ENCODE measurements at places on chromosomes 5 and 9.

DNA sequence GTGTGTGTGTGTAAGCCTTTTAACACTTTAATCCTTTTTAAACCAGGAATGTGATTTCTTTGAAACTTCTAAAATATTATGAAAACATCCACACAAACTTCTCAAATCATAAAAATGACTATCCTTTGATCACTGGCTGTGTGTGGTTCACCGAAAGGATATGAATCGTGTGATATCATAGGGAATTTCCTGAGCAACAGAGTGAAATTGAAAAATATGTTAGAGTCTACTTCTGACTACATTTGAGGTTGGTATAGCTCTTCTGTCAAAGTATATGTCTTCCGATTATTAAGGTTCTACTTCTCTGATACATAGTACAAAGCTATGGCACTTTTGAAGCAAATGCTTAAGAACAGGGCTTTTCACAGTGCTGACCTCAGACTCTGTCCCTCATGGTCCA, 40.3 kb downstream of the RGMB start:
- DNase-seq: no peak

DNA sequence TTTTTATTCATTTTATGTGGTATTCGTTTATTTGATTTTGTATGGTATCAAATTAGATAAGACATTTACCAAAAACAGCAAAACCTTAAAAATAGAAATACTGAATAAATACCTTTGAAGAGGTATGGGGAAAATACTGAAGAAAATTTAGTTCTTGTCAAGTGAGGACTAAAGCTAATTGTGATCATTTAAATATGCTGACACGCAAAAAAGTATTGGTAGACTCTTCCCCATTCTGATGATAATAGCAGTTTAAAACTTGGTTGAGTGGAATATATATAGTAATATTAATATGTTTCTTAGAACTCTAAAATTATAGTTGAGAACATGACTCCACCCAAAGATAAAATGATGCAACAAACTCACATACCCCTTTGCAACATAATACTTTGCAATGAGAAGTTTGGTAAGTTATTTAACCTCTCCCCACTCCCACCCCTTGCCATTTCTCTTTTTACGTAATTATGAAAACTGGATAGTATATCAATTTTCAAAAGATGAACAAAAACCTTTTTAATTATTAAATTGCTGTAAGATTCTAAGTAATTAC, 30.1 kb upstream of the SNX24 start:
- no peak for DNase-seq

DNA sequence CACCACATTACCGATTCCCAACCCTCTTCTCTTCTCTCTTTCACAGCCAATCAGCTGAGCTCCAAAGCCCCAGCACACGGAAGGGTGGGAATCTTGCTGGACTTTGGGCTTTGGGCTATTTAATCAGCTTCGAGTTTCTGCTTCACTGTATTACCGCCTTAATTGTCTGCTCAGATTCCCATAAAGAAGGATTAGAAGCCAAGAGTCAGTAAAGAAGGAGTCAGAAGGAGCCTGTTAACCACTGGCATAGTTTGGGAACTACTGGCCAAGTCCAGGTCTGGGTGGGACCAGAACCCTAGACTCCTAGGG, 4.4 kb downstream of the SPRY4 start:
- no peak for DNase-seq

DNA sequence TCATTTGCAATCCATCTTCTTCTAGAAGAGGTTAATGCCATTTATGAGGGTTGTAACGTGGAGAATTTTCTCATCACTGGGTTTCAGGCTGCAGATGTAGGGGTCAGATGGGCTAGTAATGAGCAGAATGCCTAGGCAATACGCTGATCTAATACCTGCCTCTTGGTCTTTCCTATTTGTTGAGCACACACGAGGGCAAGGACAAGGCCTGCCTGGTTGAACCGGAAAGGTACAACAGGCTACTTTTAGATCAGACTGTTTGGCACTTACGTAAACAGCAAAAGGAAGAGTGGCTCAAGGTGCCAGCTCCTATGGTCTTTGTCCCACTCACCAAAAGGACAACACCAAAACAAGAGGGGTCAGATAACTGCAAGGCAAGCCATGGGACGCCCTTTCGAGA, 24.0 kb upstream of the GNE start:
- DNase-seq: no peak

DNA sequence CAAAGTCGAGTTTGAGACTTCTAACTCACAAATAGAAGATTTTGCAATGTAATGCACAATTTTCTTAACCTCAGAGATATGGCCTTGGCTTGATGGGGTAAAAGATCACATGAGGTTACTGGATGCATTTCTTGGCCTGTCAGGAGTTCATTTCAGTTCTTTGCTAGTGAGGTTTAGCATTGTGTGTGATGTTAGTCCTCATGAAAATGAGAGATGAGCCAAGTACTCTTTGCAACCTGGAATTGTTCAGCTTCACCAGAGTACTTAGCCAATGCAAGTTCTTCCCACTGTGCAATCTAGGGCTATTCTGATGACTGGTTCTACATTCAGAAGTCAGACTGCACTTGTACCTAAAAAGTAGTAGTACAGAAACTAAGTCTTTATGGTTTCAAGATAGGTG, 24.9 kb downstream of the GNAQ start:
- DNase-seq: no peak

- no peak for DNase-seq
Measured at GRCh38 chr9:115195912-115196311, 78.0 kb upstream of the TNC start.

- no peak for DNase-seq
Measured at GRCh38 chr5:53262348-53262970, 152.9 kb upstream of the MOCS2 start.

DNA sequence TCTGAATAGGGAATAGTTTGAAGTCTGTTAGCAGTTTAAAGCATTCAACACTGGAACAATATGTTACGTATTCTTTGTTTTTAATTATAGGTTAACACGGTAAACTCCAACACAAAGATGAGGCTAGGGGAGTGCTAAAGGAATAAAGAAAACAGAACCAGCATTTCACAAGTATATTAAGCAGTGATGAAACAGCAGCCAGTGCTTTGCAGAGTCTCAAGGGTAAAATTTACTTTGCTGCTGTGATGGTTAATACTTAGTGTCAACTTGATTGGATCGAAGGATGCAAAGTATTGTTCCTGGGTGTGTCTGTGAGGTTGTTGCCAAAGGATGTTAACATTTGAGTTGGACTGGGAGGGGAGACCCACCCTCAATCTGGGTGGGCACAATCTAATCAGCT, 30.0 kb upstream of the GSN start:
- DNase-seq: no peak

- DNase-seq: no peak
Measured at GRCh38 chr5:1950708-1951103, 68.0 kb upstream of the IRX4 start.

DNA sequence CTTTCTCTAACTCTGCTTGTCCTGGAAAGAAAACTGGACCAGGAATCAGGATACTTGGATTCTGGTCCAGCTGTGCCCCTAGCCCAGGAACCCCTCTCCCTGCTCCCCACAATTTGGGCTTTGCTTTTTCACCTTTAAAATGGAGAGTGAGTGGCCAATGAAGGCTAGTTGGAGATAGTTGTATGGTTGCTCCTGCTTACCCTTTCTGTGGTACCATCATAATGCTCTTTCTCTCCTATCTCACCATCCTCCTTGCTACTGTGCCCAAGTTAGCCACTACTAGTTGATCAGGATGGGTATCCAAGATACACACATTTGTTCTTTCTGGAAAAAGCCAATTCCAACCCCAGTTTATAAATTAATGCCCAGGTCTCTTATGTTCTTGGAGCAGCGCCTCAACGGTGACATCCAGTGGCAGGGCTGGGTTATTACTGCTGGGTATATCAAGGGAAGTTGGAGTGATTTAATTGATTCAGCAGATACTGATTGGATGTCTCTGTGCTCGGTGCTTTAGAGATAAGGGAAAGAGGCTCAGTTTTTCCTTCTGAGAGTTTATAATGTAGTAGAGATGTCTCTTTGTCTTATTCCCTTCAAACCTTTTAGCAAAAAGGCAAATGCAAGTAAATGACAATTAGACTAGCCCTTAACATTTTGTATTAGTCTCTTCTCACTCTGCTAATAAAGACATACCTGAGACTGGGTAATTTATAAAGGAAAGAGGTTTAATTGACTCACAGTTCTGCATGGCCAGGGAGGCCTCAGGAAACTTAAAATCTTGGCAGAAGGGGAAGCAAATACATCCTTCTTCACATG, 38.5 kb downstream of the FAXDC2 start:
- peak; percentile 38 for DNase-seq

DNA sequence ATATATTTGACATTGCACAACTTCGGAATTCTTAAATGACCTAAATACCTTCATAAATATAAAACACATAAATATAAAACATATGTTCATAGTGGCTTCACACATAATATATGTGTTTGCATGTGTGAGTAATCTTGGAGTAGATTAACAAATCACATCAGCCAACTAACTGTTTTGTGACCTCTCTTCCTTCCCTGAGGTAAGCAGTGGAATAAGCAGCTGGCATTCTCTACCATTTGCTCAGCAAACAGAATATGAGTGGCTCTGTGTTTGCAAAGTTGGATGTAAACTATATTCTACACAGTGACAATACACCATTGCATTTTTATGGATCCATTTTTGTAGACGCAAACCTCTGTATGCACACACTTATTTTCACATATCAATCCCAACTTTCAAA, 189.9 kb downstream of the ACER2 start:
- no peak for DNase-seq

GRCh38 chr9:1718836-1719235, 296.3 kb upstream of the SMARCA2 start:
- no peak for DNase-seq

DNA sequence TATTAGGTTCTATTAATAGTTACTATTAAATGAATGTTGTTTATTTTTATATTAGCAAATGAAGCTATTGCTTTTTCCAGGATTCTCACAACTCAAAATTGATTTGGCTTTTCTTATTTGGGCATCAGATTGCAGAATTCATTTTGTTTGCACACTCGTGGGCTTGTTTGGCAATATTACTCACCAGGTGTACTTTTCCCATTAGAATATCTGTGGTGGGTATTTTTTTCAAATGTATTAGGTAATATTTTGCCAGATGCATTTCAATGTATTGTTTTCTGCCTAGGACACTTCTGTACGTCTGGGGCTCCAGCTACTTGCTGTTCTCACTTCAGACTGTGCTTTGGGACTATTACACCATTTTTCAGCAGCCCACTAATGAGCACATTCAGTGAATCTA, 108.0 kb upstream of the GHR start:
- no peak for DNase-seq

DNA sequence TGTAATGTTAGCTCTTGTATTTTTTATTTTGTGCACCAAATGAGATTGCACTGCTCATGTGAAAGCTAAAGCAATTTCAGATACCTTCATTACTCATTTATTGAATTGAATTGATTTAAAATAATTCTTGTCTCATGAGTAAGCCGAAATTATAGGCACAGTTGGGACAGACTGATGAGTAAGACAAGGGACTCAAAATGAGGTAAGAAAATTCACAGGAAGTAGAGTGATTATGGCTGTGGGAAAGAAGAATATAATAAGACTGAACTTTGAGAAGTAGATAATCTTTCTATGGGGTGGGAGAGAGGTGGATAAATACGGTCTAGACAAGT, 51.1 kb downstream of the NUDT12 start:
- no peak for DNase-seq

DNA sequence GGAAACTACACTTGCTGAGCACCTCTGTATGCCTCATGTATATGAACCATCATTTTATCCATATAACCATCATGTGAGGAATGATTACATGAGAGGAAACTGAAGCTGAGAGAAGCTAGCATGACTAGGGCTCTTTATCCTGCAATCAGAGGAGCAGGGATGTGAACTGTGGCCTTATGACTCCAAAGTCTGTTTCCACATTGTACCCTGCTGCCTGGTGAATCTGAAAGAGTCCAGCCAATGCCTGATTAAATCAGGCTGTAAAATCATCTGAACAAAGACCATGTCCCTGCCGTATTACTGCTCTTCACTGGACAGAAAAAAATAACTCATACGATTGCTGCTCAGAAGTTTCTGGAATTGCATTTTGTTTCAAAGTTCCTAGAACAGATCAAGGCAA, 67.0 kb downstream of the LPAR1 start:
- DNase-seq: no peak

GRCh38 chr9:113564498-113565237, 101.1 kb downstream of the RGS3 start:
- no peak for DNase-seq

- DNase-seq: no peak
Measured at GRCh38 chr9:120399940-120400339, 180.0 kb downstream of the CDK5RAP2 start.

GRCh38 chr5:160901656-160902055, 49.6 kb upstream of the ATP10B start:
- DNase-seq: no peak

- no peak for DNase-seq
Measured at GRCh38 chr9:77544546-77544945, 103.6 kb downstream of the GNA14 start.

GRCh38 chr9:8864545-8864896, 1064.9 kb upstream of the DMAC1 start:
- DNase-seq: no peak

- DNase-seq: no peak
Measured at GRCh38 chr5:129063483-129064113, 31.0 kb upstream of the ISOC1 start.

GRCh38 chr9:18238254-18238653, 235.7 kb upstream of the ADAMTSL1 start:
- DNase-seq: no peak

- DNase-seq: no peak
Measured at GRCh38 chr9:133202688-133203453, 6.2 kb downstream of the OBP2B start.

DNA sequence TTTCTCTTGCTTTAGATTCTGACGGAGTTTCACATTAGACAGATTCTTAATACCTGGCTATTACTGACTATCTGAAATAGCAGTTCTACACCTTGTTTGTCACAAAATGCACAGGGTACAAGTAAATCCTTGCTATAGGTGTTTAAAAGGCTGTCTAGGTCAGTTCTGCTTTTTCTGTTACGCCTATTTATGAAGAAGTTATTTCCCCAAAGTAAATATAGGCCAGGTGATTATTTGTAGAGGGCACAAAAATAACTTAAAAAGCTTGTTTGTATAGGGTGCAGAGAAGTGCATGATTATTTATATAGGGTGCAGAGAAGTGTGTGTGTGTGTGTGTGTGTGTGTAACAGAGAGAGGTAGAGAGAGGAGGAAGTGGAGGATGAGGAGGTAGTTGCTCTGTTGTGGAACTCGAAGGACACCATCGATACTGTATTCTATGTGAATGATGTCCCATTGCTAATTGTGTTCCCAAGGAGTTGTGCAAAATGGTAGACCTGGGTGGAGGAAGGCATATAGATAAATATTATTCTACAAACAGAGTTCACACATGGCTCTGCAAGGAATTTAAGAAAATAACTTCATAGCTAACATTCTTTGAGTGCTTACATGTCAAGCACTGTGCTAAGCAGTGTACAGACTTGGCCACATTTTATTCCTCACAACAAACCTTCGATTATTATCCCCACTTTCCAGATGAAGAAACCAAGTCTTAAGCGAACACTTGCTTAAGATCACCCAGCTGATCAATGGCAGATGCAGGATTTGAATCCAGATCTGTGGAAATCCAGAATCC, 96.3 kb upstream of the EQTN start:
- no peak for DNase-seq

GRCh38 chr9:92482329-92482728, at the start of gene ASPN:
TSS of gene ASPN (minus strand) at chr9:92482506.
- no peak for DNase-seq

- no peak for DNase-seq
Measured at GRCh38 chr9:135616619-135617537, 22.5 kb downstream of the GLT6D1 start.

- no peak for DNase-seq
Measured at GRCh38 chr9:117936185-117937130, 232.3 kb downstream of the TLR4 start.

GRCh38 chr9:8799206-8799605, 999.6 kb upstream of the DMAC1 start:
- no peak for DNase-seq

Data from stimulated activated CD4-positive, alpha-beta T cell treated with anti-CD3 and anti-CD28 coated beads, TNF-alpha, amount 100 ng/mL, for 4 hours (primary cell).